ENCODE measurements at places on chromosomes 1 and 21. TPM values are rescaled to one million over a fixed set of nuclear protein-coding genes. Genes with fewer than 3 reads are reported as not detected.

The ITGB2 gene
- total RNA-seq = 35.1 TPM

The TNFAIP8L2 gene
- total RNA-seq = 7.6 TPM

The CCDC24 gene
- total RNA-seq = 14.5 TPM

DNA sequence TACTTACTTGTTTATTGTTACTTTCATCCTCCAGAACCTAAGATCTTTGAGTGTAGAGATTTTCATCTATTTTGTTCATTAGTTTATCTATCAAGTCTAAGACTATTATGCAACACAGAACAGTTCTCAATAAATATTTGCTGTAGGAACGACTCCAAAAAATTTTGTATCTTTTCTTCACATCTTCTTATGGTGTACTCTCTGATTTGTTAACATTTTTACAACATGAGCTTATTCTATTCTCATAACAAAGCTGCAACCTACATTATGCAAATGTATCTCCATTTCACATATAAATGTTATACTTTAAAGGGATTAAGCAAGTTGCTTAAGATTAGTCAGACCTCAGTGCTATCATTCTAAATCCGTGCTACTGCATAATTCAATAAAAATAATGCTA is 514.2 kb upstream of the ZP4 start:
- no peak for DNase-seq

DNA sequence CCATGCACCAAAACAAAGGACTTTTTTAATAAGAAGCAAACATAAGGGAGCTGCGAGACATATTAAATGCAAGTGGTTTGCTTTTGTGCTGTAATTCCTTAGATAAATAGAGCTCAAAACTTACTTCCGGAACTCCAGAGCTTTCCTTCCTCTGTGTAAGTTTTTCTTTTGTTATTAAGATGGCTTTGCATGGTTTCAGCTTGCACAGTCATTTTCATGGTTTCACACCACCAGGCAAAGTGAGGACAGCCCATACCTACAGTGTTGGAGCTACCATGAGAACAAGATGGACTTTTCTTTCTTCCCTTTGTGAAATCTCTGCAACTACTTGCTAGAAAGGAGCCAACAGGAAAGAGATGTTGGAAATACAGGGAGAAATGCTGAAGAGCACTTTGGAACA is 368.0 kb downstream of the SETD4 start:
- DNase-seq = no peak

DNA sequence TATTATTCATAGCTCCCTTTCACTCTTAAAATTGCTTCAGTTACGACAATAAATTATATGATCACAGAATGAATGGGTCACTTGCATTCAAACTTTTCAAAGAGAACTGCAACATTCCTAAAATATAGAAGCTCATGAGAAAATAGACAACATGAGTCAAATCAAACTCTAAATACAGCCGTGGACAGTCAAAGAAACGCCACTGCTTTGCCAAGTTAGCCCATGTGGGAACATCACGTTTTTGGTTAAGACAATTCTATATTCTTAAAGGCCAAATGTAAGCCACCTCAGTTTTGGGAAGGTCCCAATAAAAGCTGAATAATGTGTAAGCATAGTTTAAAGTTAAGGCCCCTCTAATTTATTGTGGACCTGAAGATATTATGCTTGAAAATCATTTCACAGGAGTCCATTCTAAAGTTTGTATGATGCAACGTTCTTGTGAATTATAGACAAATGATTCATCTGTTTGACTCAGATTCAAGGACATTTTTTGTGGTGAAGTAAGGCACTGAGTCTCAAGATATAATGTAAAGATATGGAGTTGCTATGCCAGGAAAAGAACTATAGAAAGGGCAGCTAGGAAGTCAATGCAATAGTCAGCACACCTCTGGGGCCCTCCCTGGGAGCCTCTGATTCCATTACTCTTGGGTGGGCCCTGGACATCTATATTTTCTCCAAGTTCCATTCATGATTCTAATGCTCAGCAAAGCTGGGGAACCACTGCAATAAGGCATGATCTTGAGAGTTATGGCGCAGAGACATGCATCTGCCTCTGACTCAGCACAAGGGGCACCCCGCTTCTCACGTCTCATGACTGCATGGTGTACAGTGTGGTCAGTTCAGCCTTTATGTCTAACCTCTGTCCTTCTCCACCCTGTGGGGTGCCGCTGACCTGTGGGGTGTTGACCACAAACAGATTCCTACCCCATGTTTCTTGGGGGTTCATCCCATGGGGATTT is 33.9 kb downstream of the ETS2 start:
- DNase-seq = no peak

DNA sequence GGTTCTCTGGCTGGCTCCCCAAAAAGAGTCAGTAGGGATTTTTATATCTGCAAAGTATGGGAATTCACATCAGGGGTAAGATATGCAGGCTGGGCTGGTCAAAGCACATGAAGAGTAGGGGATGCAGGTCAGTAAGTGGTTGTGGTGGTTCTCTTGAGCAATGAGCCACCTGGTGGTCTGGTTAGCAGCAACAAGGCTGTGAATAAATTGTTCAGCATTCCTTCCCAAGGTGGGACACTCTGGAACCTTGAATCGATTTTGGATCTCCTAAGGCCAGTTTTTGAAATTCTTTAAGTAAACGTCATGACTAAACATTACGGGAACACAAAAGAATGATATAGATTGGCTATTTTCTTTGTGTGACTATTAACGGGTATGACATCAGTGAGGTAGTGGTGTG is 563.0 kb upstream of the NEGR1 start:
- DNase-seq = no peak

DNA sequence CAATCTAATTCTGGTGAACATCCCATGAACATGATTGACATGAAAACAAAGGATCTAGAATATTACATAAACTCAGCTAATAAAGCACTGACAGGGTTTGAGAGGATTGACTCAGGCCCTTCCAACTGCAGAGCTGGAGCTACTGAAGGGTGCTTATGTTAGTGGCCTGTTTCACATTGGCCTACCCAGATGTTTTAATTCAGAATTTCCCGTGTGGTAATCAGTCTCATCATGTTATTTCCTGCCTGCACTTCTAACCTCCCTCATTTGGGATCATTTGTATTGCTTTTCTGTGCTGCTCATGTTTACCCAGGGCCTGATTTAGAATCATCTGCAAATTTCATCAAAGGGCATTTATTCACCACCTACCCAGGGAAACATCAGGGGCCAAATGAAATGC is 270.3 kb downstream of the PLPP3 start:
- no peak for DNase-seq

- no peak for DNase-seq
Measured at GRCh38 chr1:117735045-117735992, 129.5 kb downstream of the TENT5C start.

DNA sequence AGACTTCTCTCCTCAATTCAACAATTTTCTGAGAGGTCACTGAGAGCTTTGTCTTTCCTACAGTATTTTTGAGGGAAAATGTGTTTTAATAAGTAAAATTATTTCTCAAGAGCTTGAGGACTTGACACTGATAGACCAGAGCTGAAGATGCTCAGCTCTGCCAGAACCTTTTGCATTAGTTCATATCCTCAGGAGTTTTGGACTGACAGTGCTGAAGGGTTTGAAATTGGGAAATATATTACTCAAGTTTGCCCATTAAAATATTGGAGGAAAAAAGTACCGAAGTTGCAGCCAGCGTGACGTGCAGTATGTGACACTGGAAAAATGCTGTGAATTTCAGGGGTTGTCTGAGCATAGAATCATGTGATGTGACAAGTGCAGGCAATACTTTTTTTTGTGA is 346.6 kb upstream of the DPYD start:
- no peak for DNase-seq

DNA sequence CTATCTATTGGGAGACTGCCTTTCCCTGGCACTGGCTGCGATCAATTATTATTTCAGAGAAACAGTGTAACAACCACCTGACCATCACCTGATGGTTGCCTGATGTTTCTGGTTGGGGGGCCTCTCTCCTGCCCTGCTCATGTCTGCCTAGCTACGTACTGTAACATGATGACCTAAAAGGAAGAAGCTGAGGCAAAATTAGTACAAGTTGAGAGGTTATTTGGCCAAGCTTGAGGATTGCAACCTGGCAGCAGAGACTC is 58.3 kb downstream of the OLFML3 start:
- no peak for DNase-seq

- DNase-seq = no peak
Measured at GRCh38 chr1:192445839-192446489, 129.2 kb downstream of the RGS21 start.

- no peak for DNase-seq
Measured at GRCh38 chr1:231856426-231856825, 229.8 kb downstream of the DISC1 start.

DNA sequence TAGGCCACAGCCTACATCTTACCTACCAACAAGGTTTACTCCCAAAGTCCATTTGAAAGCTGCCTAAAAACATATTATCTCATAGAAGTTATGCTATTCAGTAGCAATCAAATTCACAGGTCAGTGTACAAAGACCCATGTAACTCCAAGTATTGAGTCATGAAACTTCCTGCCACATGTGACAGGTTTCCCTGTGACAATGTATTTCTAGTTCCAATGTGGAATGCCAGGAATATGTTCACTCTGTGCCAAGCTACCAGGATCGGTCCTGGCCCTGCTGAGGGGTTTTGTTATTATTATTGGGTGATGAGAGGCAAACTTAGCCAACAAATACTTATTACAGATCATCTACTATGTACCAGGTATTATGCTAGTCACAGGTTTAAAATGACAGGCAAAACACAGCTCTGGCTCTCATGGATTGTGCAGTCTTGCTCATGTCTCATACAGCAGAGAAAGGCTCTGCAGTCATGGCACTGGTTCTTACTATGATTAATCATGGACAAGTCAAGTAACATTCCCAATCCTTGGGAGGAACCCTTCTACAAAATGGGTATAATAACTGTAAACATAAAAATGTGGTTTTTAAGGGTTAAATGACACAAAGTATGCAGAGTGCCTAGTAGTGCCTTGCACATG is 22.5 kb downstream of the DPH5 start:
- DNase-seq = no peak

Measured in vagina (tissue), 2 donors.